ENCODE measurements at places on chromosomes 7 and 10. TPM values are rescaled to one million over a fixed set of nuclear protein-coding genes. Genes with fewer than 3 reads are reported as not detected.
A peak's percentile ranks its signal among the peaks of the same experiment; 100 is the strongest.

- DNase-seq = no peak
Observed at GRCh38 chr10:74968667-74969061, 142.3 kb downstream of the KAT6B start.

Gene CYP2C19
- not detected for total RNA-seq

DNA sequence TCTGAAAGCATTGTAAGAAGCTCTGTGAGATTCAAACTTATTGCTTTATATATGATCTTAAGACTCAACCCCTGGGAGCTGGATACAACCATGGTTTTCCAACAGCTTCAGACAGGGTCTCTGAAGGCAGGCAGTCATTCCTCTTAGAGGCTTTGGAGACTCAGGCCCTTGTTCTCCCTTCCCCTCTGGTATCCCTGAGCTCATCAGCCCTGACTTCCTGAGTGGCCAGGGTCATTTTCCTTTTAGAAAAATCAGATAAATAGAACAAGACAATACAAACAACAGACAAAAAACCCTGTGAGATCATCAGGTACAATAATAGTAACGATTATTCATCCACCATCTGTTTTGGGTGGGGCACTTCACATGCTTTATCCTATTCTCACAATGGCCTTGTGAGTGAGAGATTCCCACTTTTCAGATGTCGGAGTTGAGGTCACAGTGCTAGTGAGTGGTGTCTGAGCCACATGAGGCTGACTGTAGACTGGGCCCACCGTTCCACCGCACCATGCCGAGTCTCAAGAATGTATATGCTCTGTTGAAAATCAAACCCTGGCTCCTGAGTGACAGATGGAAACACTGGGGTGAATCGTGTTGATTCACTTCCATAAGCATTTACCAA is 144.2 kb downstream of the CXCL12 start:
- DNase-seq = no peak

Gene CCDC7
- total RNA-seq = 5.4 TPM

DNA sequence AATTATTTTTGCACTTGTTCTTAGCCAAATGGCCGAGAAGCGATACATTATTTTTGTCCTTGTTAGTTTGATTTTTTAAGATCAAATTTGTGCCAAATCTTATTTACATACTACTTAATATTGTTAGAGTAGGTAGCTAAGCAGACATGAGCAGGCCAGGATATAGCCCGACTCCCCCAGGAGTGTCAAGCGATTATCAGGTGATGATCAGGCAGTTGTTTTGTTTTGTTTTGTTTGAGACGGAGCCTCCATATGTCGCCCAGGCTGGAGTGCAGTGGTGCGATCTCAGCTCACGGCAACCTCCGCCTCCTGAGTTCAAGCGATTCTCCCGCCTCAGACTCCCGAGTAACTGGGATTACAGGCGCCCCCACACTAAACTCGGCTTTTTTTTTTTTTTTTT is 71.1 kb downstream of the LYZL2 start:
- DNase-seq = no peak

Gene PDZD7
- total RNA-seq = 0.50 TPM

GRCh38 chr10:89296220-89296648 is 5.6 kb upstream of the IFIT2 start:
- no peak for DNase-seq

GRCh38 chr7:142508251-142508650 is 241.0 kb upstream of the PRSS1 start:
- no peak for DNase-seq

- no peak for DNase-seq
Observed at GRCh38 chr10:16592378-16592777, 70.7 kb upstream of the C1QL3 start.

Gene MACC1
- total RNA-seq = 0.12 TPM

Gene NPTX2
- 15.9 TPM for total RNA-seq

- DNase-seq = no peak
Observed at GRCh38 chr10:79058899-79059841, 9.6 kb upstream of the ZMIZ1 start.

- DNase-seq = no peak
Observed at GRCh38 chr10:3803295-3803926, 18.4 kb upstream of the KLF6 start.

Gene SVIL
- 57.5 TPM for total RNA-seq

DNA sequence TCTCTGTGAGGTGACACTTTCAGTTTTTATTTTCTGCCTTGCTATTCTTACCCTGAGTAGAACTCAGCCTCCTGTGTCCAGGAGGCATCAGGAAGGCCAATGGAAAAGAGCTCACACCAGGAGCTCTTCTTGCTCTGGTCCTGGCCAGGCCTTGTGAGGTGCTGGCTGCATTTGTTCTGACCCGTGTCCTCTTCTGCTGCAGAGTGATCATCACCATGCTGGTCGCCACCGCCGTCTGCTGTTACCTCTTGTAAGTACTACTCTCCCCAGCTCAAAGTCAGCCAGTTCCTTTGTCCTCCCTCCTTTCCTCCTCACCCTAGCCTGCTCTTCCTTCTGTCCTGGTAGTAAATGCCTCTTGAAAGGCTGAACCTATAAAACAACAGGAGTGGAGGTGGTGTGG is 1.6 kb downstream of the ATP6V0E2 start:
- no peak for DNase-seq

GRCh38 chr7:118195837-118196474 is 12.0 kb downstream of the LSM8 start:
- peak; percentile 60 for DNase-seq

GRCh38 chr10:636769-637168 is 52.7 kb downstream of the DIP2C start:
- DNase-seq = no peak
